ENCODE measurements at places on chromosomes 5 and 9.

- no peak for DNase-seq
Observed at GRCh38 chr5:159441441-159441840, 111.2 kb upstream of the IL12B start.

- no peak for DNase-seq
Observed at GRCh38 chr9:114746591-114747346, 59.1 kb downstream of the TNFSF15 start.

DNA sequence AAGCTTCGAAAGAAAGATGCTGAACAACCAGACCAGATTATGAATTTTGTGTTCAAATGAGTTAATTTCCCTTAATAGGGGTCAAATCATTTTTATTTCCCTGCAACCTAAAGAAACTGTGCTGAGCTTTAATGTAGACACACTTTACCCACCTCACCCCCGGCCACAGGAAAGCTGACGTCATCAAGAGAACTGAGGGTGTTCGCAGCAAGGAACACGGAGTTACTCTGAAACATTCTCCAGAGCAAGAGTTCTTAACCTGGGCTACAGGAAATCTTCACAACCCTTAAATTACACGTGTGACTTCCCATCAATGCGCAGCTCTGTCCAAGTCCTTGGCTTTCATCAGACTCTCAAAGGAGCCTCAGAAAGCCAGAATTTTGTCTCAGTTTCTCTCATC lies 116.3 kb downstream of the COL23A1 start:
- DNase-seq, result no peak

DNA sequence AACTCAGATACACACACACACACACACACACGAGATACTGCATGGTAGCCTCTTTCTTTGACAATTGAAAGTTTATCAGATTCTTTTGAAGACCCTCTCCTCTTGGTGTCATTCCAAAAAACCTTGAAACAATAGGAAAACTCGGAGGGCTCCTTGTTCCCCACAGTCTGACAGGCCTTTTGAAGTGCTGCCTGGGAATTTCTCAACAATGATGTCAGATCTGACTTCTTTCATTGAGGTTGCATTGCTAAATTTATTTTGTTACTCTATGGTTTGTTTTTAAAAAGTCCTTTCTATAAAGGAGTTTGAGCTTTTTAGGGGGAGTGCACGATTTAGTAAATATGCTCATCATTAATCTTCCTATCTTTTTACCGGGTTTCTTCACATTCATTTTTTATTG lies 583.9 kb downstream of the SEMA5A start:
- DNase-seq, result no peak

- no peak for DNase-seq
Observed at GRCh38 chr9:113476511-113476916, 13.0 kb downstream of the RGS3 start.

DNA sequence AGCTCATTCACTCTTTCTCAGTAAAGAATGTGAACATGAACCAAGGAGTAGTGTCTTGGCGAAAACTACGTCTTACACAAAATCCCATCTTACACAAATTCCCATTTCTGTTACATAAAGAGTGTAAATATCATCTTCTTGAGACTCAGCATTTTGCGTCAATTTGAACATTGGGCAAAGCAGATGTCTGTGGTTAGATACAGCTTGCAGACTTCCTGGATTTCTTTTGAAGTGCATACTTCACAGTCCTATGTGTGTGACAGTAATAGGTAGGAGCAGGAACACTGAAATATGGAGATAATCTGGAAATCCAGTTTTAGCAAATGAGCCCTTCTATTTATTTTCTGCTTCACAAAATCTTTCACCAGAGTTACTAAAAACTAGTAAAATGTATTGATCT lies 58.8 kb downstream of the C6 start:
- no peak for DNase-seq

DNA sequence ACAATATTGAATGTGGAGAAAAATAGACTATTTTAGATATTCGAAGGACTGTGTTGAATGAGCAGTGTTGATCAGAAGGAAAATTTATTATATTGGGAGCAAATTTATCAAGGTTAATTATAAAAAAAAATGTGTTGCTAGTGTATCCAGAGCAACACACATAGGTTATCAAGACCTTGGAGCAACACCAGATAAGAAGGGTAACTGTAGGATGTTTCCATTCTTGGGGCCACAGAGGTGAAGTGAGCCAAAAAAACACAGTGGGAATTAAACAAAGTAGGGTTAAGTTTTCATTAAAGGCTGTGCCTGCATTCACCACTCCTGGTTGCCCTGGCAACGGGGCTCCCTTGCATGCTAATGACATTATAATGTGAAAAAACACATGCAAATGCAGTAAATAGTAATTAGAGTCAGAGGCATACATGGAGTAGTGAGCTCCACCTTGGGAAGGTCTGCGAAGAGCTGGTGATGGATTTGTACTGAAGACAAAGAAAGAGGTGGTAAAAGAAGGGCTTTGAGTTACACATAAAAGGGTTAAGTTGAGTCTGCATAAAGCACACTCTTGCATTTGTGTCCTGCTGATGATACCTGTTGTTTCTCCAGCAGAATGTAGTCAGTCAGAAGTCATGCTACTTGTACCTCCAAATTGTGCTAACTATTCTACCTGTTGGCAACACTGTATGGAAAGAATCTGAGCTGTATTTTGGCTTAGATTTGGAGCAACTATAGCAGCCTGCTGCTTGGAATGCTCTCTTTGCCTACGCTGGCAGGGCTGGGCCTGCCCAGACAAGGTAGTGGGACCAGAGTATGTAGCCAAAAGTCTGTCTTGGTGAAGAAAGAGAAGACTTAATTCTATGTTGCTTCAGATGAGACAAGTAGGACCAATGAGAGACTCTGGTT lies 59.6 kb downstream of the ATG10 start:
- DNase-seq, result peak; percentile 14

- DNase-seq, result peak; percentile 80
Observed at GRCh38 chr5:66306105-66306843, 162.2 kb downstream of the SREK1 start.

DNA sequence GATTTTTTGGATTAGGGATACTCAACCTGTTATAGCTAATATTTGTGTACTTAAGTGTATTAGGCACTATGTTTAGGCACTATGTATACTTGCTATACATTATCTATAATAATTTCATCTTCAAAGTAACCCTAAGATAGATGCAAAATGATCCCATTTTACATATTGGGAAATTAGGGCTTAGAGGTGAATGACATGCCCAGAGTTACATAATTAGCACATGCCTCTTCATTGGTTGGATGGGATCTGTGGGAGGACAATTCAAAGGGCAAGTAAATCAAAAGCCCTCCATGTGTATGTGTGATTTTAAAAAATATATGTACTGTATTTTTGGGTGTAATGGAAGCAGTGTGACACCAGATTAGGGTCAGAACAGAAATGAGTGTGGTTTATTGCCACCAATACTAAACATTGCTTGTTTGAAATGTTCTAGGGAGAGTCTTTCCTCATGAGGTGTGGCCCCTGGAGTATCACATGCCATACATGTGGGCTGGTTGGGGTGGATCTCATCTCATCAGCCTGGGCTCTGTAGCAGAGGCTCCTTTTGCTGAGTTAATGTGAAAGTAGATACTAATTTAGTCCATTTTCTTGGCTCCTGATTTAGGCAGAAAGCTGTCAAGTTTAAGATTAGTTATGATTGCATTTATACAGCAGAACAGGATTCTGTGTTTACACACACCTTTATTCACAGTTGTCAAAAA lies 5.5 kb downstream of the C9orf85 start:
- DNase-seq, result peak; percentile 52

- no peak for DNase-seq
Observed at GRCh38 chr9:124218987-124219461, 38.7 kb upstream of the NEK6 start.

GRCh38 chr9:127905004-127905728 lies 5.8 kb upstream of the ST6GALNAC6 start:
- no peak for DNase-seq

DNA sequence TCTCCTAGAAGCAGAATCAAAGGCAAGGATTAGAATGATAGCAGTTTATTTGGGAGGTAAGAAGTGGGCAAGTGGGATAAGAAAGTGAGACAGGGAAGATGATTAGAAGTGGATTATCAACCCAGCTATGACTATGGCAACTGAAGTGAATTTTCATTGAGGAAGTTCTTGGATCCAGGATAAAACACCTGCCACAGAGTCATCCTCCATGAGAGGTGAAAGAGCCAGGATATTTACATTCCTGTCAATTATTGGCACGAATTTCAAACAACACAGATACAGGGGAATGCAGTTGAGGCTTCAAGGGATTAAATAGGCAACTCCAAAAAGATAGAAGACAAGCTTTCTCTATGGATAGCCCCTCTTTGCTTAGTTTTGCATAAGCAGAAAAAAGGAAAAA lies 31.8 kb upstream of the ZNF366 start:
- DNase-seq, result no peak

GRCh38 chr9:3482578-3482977 lies 43.2 kb downstream of the RFX3 start:
- DNase-seq, result no peak

GRCh38 chr9:131407717-131408195 lies 13.9 kb downstream of the PRRC2B start:
- DNase-seq, result no peak

DNA sequence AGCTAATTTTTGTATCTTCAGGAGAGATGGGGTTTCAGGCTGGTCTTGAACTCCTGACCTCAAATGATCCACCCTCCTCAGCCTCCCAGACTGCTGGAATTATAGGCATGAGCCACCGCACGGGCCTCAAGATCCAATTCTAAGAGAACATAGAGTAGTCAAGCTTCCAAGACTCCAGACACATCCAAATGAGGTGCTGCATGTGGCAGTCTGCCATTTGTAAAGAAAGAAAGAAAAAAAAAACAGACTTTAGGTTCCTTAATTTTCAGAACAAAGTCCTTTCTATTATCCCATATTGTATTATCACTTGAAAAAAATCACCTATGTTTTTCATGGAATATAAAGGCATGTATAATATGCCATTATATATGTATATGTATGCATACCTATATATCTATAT lies 2104.5 kb downstream of the MAT2B start:
- DNase-seq, result no peak

DNA sequence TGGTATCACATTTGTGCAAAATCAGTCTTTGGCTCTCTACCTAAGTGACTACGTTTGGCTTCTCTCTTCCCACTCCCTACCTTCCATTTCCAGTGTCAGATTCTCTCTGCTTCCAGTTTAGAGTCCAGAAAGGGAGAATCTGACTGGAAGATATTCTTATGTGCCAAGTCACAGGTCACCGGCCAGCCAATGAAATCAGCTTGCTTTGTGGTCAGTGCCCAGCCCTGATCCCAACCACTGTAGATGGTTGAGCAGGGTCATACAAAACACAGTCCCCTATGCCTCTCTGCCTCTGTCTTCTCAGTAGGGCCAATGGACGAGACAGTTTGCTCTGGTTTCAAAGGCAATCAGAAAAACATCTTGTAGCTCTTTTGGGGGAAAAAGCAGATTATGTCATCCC lies 15.6 kb upstream of the EPB41L4B start:
- DNase-seq, result no peak

GRCh38 chr5:163915481-163915961 lies 410.1 kb downstream of the MAT2B start:
- peak; percentile 51 for DNase-seq

- DNase-seq, result no peak
Observed at GRCh38 chr9:110133059-110133458, 74.9 kb downstream of the C9orf152 start.

GRCh38 chr9:34496149-34496712 lies 26.6 kb downstream of the ENHO start:
- DNase-seq, result no peak

DNA sequence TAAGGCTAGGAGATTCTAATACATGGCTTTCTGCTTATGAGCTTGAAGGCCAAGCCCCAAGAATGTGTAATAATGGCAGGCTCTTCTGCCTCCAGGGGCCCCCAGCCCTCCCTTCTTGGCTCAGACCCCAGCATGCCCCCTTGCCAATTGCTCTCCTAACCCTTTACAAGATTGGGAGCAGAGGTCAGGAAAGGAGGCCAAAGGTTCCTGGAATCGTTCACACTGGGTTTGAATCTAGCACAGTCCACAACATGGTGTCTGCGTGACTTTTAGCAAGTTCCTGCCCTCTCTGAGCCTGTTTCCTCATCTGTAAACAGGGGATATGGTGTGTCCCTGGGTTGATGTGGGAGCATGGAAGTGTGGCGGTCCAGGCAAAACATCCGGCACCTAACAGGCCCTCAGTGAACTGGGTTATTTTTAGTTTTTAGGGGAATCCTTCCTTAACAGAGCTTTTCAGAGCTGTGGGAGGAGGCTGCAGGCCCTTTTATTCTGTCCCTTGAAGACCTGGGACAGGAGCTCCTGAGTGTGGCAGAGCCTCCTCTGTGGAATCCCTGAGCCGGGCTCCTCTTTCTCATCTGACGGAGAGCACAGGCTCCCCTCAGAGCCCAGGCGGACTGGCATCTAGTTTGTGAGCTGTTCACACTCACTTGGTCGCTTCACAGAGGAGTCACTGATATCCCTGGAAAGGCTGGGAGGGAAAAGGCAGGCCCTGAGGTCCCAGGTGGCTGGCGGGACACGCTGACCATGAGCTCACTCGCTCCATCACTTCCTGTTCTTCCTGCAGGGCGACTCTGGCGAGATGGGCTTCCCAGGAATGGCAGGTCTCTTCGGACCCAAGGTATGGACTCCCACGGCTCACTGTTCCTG lies 23.4 kb upstream of the ORM1 start:
- no peak for DNase-seq

DNA sequence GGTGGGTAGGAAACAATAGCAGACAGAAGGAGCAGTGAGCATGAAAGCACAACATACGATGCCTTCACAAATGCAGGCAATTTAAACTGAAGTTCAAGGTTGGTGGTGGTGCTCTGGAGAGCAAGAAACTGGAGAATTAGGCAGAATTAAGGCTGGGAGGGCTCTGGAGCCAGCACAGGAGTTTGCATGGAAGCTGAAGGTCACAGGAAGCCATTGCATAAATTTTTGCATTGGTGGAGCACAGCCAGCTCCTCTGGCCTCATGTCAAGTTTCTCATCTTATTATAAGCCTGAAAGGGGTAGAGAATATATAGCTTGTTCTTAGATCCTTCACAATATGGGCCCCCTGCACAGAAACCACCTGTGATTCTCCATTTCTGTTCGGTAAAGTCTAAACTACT lies 207.4 kb downstream of the PAPPA start:
- no peak for DNase-seq

- DNase-seq, result no peak
Observed at GRCh38 chr9:3857091-3857490, 331.3 kb upstream of the RFX3 start.
